ENCODE measurements at places on chromosomes 16 and 17.
A peak's percentile ranks its signal among the peaks of the same experiment; 100 is the strongest.

DNA sequence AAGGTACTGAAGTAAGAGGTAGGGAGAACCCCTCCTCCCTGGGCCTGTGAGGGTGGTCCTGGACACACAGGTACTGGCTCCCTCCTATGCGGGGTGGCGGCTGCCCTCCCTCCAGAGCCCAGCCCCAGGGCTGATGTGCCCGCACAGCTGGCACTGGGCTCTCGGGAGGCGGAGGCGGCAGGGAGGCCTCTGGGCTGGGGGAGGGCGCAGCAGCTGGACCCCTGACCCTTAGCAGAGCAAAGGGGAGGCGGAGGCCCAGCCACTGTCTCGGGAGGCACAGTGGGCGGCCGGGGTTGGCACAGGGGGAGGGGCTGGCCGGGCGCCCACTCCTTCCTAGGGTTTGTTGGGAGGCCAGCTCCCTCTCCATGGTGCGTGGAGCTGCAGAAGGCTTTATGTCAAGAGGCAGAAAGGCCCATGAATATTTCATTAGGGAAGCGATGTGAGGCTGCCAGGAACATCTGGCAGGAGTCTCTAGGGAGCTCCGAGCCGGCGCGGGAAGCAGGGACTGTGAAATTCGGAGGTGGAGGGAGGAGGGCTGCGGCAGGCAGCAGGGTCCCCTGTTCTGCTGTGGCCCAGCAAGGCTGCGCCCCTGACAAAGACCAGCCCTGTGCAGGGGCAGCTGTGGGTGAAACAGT, 44.1 kb upstream of the ACSF3 start:
- no peak for DNase-seq

GRCh38 chr16:49021136-49021535, 260.5 kb downstream of the CBLN1 start:
- no peak for DNase-seq

GRCh38 chr16:2162676-2163118, 7.1 kb downstream of the TRAF7 start:
- no peak for DNase-seq

GRCh38 chr16:87713451-87714229, 52.1 kb downstream of the KLHDC4 start:
- no peak for DNase-seq

DNA sequence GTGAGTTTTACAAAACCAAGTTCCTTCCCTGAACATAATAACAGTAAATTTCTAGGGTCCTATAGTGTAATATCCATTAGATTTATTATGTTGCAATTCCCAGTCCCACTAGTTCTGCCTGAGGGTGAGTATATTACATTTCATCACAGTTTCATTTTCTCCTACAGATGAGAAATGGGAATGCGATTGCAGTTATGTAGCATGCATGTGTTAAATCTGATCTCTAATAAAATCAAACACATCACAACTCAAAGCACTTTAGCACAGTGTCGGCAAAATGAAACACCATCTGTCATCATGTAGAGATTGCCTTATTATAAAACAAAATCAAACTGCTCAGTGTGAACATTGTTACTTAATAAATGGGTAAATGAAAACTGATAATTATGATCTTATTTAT, 180.5 kb upstream of the TOX3 start:
- DNase-seq = no peak

GRCh38 chr17:30824356-30825145, at the start of gene CRLF3:
Gene CRLF3, minus strand, starts transcription at chr17:30824692. Its CDS starts 41 bp downstream, at chr17:30824651.
- DNase-seq = peak; percentile 97

- DNase-seq = no peak
These were observed 47.8 kb downstream of the MRC2 start for GRCh38 chr17:62675260-62675659.

- DNase-seq = no peak
These were observed 11.9 kb upstream of the CLEC18A start for GRCh38 chr16:69938981-69939820.

GRCh38 chr17:48445248-48445620, 15.2 kb upstream of the SKAP1 start:
- DNase-seq = no peak

DNA sequence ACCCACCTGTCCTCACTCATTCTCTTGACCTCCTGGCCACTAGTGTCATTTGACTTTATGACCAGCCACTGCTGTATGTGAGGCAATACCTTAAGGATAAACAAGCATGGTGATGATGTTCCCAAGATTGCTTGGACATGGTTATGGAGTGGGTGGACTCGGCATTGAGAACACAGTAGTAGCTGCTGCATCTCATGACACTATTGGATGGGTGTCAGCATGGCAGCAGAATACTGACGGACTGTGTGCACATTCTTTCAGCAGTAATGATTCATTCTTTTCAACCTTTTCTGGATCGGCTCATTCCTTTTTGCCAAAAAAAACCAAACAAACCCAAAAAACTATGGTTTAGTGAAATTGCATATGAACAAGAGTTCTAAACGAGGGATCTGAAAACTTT, 13.5 kb downstream of the SPECC1 start:
- DNase-seq = no peak

DNA sequence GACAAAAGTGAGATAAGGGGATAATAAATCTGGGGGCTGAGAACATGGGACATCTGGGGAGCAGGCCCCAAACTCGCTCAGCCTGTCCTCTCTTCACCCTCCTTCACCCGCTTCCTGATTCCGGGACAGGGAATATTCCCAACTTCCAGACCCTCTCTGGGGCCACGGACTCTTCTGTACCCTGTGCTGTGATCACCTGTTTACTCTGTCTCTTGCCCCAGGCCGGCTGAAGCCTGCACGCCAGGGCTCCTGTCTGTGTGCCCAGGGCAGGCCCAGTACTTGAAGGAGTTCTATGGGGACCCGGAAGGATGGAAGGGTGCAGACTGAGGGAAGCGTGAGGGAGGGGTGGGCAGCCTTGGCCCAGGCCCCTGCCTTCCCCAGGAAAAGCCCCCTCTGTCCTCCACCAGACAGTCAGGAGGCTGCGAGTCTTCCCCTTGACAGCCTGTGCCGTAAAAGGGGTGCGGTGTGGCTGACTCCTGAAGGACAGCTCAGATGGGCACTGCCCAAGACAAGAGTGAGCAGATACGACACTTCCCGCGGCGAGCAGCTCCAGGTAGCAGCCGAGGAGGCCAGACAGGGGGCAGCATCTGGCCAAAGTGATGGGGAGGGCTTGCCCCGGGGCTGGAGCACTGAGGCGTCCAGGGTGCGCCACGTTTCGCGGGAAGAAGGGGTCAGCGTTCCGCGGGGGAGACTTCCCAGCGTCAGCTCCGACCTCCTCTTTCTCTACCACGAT, 1.0 kb upstream of the CCNF start:
- peak; percentile 69 for DNase-seq

DNA sequence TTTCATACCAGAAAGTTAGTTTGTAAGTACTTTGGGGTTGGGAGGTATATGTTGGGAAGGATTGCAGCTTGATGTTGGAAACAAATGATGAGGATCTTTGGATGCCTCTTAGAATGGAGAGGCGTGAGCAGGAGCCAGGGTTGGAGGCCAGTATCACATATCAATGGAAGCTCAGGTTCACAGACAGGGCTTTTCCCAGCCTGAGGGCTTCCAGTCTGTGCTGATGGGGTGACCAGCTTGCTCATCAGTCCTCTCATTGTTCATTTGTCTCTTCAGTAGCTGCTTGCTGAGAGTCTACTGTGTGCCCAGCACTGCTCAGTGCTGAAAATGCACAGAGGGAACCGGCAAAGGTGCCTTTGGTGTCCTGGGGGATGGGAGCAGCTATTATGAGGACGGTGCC, 5.8 kb downstream of the DNAAF1 start:
- DNase-seq = no peak

- DNase-seq = no peak
These were observed 38.5 kb upstream of the CES5A start for GRCh38 chr16:55913716-55914115.

DNA sequence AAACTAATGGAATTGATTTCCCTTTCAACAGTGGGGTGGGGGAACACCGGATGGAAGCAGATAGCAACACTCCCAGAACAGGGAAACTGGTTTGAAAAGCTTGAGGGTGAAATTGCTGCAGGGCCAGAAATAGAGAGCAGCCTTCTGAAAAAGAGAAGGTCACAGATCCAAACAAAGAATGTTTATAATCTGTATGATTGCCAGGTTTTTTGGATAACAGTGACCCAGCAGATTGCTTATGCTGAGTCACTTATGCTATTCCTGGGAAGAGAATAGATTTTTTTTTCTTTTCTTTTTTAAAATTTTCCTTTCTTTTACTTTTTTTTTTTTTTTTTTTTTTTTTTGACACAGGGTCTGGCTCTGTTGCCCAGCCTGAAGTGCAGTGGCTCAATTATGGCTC, 641.3 kb downstream of the KCNJ2 start:
- no peak for DNase-seq

- DNase-seq = no peak
These were observed 104.7 kb downstream of the COPRS start for GRCh38 chr17:31754239-31754945.

DNA sequence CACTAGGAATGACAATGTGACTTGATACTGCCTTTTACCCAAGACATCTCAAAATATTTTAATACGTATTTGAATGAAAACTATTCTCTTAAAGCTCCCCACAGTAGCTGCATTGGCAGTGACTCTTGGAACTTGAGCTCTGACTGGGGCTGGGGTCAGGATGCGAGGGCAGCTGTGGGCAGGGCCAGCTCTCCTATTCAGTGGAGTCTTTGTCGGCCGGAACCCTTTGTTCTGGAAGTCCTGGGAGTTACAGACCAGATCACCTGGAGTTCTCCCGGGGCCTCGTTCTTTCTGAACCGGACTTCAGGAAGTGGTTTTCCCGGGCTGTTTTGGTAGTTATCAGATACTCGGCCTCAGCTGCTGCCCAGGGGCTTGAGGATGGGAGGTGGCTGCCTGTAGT, 84.9 kb downstream of the NPIPB11 start:
- DNase-seq = no peak

- no peak for DNase-seq
These were observed 265.5 kb upstream of the CCL2 start for GRCh38 chr17:33989361-33990148.

- peak; percentile 46 for DNase-seq
These were observed 386.5 kb downstream of the SLC39A11 start for GRCh38 chr17:72705905-72706395.

DNA sequence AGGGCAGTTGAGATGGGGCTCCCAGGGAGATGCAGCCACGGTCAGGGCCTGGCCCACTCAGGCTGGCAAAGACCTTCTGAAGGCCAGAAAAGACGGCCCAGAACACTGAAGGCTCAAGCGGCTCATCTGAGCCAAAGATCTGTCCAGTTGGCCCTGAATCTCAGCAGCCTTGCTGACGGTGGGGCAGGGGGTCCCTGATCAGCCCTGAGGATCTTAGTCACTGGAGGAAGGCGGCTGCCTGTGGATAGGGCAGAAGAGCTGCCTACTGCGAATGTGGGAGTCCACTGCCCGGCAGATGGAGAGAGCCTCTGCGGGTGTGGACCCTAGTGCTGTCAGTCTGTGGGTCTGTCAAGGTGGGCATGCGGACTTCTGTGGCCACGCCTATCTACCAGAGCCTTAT, 1738.2 kb downstream of the TP53TG3F start:
- DNase-seq = no peak

- DNase-seq = no peak
These were observed 1.4 kb downstream of the MVP start for GRCh38 chr16:29821643-29822115.

GRCh38 chr16:16021020-16021419, 71.6 kb downstream of the ABCC1 start:
- no peak for DNase-seq

GRCh38 chr17:79415909-79416308, 194.9 kb downstream of the RBFOX3 start:
- no peak for DNase-seq

DNA sequence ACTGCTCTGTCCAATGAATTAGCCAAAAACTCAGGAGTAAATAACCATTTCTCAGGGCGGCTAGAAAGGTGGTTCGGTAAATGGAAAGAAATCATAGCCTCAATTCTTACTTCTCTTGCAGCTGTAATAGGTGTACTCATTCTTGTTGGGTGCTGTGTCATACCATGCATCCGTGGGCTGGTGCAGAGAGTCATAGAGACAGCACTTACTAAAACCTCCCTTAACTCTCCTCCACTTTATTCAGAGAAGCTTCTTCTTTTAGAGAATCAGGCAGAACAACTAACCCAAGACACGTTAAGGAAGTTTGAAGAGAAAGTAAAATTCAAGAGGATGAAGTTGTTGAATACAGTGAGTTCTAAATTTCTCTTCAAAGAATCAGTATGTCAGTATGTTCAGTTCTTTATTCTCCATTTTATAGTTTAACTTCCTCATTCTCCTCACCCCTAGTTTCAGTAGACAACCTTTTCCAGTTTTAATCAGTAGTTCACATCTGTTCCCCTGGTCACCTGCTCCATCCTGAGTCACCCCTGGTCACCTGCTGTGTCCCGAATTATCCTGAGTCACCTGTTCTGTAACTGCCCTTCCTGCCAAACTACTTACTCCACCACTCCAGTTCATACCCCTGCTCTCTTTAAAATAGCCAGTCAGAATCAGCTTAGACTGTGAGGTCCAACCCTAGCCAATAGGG, 85.9 kb downstream of the EMP2 start:
- no peak for DNase-seq

DNA sequence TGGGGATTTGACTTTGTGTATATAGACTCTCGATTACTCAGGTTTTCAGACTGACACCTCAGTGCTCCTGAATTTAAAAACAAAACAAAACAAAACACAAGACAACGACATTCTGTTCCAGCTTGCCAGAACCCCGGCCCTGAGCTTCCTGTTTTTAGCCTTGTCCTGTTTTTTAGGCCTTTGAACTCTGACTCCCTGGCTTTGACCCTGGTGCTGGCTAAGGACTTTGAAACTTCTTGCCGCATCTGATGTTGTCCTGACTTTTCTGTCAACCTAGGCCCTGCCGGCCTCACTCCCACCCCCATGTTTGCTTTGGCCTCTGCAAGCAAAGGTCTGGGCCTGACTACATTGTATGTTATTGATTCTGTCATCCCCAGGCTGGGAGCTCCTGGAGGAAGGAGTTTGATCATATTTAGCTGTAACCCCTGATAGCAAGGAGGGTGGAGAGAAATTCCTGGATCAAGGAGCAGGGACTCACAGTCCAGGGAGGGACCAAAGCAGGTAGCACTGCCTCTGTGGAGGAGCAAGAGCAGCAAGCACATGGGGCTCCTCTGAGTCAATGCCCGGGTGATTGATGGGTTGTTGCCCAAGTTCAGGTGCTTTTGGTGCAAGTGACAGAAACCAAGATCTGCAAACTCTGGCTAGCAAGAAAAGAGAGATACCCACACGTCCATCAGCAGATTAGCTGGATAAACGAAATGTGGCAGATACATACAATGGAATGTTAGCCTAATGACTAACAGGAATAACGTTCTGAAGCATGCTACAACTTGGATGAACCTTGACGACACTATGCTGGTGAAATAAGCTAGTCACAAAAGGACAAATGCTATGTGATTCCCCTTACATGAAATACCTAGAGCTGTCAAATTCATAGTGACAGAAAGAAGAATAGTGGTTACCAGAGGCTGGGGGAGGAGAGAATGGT, 7.7 kb downstream of the CCL16 start:
- DNase-seq = no peak

- no peak for DNase-seq
These were observed 3.2 kb downstream of the TMEM208 start for GRCh38 chr16:67229906-67230808.

DNA sequence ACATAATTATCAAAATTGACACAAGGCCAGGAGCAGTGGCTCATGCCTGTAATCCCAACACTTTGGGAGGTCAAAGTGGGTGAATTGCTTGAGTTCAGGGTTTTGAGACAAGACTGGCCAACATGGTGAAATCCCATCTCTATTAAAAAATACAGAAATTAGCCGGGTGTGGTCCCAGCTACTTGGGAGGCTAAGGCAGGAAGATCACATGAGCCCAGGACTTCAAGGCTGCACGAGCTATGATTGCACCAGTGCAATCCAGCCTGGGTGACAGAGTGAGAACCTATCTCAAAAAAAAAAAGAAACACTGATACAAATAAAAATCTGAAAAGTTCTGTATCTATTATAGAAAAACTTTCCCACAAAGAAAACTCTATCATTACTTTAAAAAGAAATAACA, 15.5 kb downstream of the MYH10 start:
- DNase-seq = no peak

All from GM10248 (cell line).